GM12891 (cell line): ENCODE measurements at places on chromosomes 13 and 19.

- DNase-seq = no peak
Measured at GRCh38 chr13:111875915-111876314, 191.0 kb upstream of the SOX1 start.

DNA sequence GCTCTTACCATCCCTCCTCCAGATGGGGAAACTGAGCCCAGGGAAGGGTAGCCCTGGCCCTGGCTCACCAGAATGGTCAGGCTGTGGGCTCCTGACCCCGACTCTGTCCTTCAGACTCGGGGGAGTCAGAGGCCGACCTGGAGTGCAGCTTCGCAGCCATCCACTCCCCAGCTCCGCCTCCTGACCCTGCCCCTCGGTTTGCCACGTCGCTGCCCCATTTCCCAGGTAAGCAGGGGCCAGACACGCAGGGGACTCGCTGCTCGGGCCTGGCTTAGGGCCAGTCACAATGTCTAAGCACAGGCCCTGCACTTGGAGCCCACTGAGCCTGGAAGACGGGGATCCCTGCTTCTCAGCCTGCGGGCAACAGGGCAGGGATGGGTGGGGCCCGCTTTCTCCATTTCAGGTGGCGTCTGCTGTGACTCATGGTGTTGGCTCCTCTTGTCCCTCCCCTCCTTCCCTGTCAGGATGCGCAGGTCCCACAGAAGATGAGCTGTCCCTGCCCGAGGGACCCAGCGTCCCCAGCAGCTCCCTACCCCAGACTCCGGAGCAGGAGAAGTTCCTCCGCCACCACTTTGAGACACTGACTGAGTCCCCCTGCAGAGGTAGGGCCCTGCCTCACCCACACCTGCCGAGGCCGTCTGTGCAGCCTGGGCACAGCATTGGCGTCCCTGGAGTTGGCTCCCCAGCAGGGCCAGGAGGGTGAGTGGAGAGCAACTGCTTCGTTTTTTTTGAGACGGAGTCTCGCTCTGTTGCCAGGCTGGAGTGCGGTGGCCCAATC lies 9.2 kb upstream of the OVOL3 start:
- no peak for DNase-seq

DNA sequence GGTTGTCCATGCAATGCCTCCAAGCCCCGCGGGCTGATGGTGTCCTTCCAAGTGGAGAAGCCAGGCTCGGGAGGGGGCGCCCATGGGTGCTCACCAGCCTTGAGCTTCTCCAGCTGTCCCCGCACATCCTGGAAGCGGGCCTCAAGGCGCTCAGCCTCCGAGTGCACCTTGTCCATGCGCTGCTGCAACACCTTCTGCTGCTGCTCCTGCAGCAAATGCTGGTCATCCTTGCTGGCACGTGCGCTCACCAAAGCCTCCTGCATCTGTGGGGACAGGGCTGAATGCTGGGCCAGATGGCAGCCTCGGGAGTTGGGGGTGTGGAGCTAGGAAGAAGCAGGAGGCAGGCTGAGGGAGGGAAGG lies 22.8 kb upstream of the EMP3 start:
- DNase-seq = no peak

DNA sequence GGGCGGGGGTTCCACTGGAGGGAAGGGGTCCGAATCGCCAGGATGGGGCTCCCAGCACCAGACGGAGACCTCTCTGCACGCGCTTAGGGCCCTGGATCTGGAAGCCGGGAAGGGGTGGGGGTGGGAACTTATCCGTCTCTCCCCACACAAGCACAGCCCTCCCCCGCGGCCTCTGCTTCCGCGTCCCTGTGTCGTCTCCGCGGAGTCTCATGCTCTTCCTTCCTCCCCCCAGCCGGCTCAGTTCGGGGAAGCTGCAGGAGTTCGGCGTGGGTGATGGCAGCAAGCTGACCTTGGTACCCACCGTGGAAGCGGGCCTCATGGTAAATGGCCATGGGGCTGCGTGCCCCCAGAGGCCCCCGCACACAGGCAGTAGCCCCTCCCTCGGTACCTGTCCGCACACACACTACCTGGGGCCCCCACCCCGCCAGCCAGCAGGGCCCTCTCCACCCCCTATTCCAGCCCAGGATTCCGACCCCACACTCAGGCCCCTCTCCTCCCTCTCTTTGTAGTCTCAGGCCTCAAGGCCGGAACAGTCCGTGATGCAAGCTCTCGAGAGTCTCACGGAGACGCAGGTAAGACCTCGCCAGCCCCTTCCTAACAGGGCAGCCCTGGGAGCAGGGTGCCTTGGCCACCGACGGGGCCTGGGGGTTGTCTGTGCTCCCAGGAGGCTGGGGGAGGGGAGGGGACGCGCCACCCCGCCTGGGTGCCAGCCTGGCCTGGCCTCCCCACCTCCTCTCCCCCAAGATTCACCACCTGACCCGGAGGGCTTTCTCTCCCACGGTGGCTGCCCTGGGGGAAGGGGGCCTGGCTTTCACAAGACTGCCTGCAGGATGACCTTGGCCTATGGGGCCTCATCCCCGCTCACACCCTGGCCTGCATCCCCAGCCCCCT lies 3.2 kb downstream of the MIDN start:
- no peak for DNase-seq

DNA sequence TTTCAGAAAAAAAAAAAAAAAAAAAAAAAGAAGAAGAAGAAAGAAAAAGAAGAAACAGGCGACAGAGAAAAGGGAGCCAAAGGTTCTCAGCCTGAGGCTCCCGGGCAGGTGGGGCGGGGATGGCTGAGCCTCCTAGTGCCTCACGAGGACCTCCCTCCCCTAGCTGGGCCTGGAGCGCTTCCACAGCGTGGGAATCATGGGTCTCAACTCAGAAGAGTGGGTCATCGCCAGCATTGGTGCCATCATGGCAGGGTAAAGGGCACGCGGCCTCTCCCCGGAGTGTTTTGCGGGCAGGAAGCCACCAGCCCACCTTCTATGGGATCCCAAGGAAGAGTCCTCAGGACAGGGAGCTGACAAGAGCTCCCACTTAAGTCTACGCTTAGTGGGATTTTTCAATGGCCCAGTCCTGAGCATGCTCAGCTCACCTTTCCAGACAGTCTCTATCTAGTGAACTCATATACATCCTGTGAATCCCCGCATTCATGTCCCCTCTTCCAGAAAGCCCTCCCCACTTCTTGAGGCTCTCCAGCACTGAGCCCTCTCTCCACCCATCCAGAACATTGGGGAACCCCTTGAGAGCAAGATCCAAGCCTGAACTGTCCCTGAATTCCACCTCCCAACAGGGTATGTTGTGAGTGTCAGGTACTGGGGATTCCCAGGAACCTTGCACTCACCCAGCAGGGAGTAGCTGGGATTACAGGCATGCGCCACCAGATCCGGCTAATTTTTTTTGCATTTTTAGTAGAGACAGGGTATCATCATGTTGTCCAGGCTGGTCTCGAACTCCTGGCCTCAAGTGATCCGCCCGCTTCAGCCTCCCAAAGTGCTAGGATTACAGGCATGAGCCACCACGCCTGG lies 69.6 kb downstream of the ACSBG2 start:
- DNase-seq = no peak

GRCh38 chr19:42397263-42398166 lies 7.4 kb upstream of the CNFN start:
- DNase-seq = no peak

DNA sequence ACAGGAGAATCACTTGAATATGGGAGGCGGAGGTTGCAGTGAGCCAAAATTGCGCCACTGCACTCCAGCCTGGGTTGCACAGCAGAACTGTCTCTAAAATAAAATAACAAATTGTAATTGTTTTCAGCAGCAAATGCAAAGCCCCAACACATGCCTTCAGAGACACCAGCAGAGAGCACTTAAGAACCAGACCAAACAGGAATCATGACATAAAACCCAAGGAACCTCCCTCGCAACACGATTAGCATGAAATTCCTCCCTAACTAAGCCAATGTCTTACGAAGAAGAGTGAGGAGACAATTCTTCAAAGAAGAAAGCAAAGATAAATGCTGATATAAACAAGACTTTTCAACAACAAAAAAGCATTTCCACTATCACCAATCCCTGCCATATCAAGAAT lies 40.1 kb downstream of the PSPC1 start:
- no peak for DNase-seq

DNA sequence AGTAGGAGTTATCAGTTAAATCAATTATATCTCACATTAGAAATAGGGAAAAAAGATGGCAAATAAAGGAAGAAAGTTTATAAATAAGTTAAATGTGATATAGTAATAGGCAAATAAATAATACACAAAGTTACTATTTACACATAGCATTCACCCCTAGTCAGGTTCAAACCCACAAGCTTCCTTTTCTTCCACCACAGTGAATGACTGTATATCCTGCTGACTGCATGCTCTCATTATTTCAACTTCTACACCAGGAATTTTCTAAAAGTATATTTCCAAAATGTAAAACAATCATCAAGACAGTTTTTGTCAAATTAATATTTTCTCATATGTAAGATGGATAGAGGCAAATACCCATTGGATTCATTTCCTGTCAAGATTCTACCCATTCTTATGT lies 548.6 kb upstream of the SLITRK5 start:
- no peak for DNase-seq
